CD4-positive, alpha-beta memory T cell (primary cell): ENCODE measurements at places on chromosomes 1 and 21. TPM values are rescaled to one million over a fixed set of nuclear protein-coding genes. Genes with fewer than 3 reads are reported as not detected.

Gene RHD
- total RNA-seq, result 0.15 TPM

Gene GBP5
- total RNA-seq, result 76.3 TPM

Gene CERS2
- 149 TPM for total RNA-seq

Gene NBPF10
- 2.1 TPM for total RNA-seq

Gene LRRC53
- not detected for total RNA-seq

Gene TINAGL1
- total RNA-seq, result not detected

Gene CELA3A
- total RNA-seq, result not detected

Gene DISP3
- total RNA-seq, result 0.61 TPM

Gene C1orf185
- total RNA-seq, result not detected

Gene BSND
- total RNA-seq, result not detected
